ENCODE measurements at places on chromosomes 3 and 15.

- no peak for DNase-seq
These were observed 89.6 kb downstream of the AAGAB start for GRCh38 chr15:67164811-67165253.

- no peak for DNase-seq
These were observed 18.3 kb upstream of the VGLL3 start for GRCh38 chr3:87009271-87009670.

DNA sequence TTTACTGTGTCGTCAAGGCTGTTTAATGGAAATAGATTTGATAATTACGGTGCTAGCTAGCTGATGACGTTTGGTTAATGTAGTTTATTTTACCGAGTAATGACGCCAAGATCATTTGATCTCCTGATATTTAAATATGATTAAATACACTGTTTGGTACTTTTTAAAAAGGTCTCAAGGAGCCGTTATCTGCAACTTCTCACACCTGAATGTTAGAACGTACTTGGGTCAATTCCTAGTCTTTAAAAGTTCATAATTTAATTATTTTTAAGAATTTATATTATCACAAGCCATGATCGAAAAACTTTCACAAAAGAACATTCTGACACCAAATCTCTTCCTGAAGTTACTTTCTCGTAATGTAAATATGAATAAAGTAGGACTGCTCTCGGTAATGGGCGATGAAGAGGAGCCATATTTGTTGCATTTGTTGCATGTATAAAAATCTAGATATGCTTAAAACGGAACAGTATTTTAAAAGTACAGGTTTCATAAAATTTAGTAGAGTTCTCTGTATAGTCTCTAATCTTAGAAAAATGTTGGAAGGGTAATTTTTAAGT is 16.2 kb upstream of the CHD2 start:
- DNase-seq, result no peak

- DNase-seq, result no peak
These were observed 299.8 kb upstream of the CNTN4 start for GRCh38 chr3:1798711-1799405.

GRCh38 chr3:152222327-152222726 is 46.4 kb upstream of the MBNL1 start:
- peak; percentile 43 for DNase-seq

DNA sequence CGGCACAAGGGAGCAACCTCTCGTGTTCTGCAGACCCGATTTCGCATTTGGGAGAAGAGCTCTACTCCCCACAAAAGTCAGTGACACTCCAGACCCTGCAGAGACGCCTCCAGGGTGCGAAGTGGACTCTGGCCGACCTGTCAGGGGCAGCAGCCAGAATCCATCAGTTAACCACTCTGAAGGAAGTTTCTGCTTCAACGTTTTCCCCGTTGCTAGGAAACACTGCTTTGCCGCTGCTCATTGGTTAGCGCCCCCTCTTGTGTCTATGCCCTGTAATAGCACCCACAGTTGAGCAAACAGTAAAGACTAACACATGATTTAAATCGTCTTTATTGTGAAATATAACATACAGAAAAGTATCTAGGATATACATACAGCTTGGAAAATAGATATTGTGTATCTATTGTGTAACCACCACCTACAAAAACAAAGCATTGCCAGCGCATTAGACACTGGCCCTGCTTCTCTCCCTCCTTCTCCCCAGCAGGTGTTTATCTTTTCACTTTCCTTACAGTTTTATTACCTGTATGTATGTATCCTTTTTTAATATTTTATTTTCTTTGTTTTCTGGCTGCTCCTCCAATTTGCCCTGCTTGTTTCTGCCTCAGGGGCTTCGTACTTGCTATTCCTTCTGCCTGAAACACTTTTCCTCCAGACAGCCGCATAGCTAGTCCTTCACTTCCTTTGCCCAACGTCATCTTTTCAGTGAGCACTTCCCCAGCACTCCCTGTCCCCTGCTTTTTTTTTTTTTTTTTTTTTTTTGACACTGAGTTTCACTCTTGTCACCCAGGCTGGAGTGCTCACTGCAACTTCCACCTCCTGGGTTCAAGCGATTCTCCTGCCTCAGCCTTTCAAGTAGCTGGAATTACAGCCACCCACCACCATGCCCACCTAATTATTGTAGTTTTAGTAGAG is 38.8 kb downstream of the TMEM40 start:
- peak; percentile 86 for DNase-seq

- no peak for DNase-seq
These were observed 836 bp upstream of the AKAP13 start for GRCh38 chr15:85379403-85380131.

DNA sequence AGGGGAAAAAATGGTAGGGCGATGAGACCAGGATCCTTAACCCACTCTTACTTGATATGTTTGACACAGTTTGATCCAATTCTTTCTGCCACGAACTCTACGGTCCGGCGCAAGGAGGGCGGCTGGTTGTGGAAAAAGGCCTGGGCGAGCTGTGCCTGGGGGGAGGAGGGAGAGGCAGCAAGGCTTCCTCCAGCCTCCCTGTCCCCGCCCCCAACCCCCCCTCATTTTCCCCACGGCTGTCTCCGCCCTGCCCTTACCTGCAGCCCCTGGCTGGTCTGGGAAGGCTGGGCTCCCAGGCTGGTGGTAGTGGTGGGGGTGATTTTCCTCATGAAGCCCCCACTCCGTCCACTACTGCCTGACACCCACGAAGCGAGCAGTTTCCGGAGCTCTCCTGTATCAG is 8.0 kb downstream of the CDAN1 start:
- no peak for DNase-seq

DNA sequence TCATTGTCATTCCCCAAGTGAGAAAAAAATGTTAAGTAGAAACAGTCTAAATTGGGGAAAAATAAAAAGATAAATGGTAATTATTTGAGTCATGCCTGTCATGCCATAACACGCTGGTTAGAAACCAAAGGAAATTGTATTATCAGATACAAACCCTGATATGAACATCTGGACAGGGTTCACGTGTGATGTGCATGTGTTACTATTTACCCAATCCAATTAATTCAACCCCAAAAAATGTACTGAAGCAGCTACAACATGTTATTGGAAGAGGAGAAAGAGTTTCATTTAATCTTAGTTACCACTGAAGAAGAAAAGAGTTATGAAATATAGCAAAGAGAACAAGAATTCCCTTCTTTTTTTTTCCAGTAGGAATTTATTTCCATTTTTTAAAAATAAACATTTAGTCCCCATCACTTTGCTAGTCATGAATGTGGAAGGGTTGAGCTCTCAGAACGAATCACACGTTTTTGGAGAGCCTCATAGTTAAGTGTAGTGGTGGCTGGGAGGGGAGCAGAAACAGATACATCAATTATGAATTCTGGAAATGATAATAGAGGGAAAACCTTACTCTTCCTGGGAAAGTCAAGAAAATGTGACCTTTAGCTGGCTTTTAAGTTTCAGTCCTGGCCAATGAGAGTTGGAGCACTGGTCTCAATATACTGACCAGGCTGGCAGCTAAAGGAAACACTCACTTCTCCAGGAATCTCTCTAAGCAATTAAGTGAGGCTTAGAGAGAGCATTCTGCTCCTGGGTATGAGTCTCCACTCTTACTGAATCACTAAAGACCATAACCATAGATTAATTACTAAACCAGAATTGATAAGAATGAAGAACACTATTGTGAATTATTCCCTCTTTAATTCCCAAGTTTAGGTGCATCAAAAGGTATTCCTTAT is 796.5 kb downstream of the GRM7 start:
- peak; percentile 56 for DNase-seq

- DNase-seq, result no peak
These were observed 493.6 kb upstream of the ADAMTS9 start for GRCh38 chr3:65181391-65181871.

DNA sequence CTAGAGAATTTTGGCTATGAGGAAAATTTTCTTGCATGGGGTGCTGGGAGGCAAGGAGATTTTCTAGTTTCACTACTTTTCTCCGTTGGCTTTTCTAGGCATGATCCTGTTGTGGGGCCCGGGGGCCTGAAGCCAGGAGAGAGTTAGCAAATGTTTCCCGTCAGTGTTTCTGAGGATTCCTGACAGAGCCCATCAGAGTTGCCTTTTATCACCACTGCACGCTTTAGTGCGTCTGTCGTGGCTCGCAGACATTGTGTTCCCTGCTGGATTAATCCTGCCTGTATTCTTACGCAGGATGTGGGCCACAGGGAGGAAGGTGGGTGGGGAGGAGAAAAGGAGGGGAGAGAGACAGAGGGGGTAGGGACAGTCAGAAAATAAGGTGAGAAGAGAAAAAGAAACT is 18.1 kb upstream of the BOC start:
- no peak for DNase-seq

GRCh38 chr15:38474155-38474757 is 20.3 kb downstream of the FAM98B start:
- DNase-seq, result peak; percentile 81

- no peak for DNase-seq
These were observed 73.4 kb downstream of the CTNNB1 start for GRCh38 chr3:41272667-41273066.

- DNase-seq, result no peak
These were observed 9.6 kb upstream of the MUSTN1 start for GRCh38 chr3:52844290-52844975.

DNA sequence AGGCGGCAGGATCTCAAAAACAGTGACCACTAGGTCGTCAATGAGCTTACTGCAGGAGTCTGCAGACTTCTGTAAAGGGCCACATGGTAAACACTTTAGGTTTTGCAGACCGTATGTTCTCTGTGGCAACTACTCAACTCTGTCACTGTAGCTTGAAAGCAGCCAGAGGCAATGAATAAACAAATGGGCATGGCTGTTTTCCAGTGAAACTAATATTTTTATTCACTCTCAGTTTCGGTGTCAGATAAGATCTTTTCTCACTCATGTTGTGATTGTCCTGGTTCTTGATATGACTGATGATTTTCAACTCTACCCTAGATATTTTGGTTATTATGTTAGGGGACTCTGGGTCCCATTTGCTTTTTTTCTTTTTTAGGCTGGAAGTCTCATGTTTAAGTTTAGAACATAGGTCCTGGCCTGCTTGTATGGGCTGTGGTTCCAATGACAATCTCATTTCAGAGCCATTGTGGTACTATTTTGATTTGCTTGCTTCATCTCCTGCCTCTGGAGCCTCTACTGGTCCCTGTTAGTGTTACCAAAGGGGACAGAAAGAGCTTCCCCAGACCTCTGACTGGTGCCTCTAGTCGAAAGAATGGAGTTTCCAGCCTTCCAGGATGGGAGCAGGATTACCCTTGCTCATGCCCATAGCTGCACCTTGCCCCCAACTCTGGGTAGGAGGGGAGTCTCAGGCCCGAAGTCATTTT is 222.0 kb downstream of the STT3B start:
- no peak for DNase-seq

- DNase-seq, result no peak
These were observed 23.5 kb downstream of the LIMD1 start for GRCh38 chr3:45618081-45618509.

DNA sequence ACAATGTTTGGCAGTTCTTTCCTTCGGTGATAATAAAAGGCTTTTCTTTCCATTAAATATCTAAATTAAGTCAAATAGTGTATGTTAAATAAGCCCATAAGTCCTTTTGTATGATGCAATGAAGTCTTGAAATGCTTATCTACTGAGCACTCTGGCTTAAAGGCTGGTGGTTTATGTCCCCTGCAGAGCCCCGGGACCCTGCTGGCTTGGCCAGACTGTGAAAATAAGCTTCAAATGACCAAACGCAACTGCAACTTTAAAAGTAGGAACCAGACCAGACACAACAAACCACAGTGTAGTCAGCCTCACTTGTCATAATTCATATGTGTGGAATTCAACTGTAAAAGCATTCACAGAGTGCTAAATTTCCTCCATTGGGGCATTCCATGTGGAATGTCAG is 72.5 kb downstream of the FOXP1 start:
- DNase-seq, result peak; percentile 35

GRCh38 chr3:159030138-159030670 is 228.3 kb downstream of the MFSD1 start:
- no peak for DNase-seq

- peak; percentile 11 for DNase-seq
These were observed 41.2 kb upstream of the ZDHHC23 start for GRCh38 chr3:113906568-113907140.

DNA sequence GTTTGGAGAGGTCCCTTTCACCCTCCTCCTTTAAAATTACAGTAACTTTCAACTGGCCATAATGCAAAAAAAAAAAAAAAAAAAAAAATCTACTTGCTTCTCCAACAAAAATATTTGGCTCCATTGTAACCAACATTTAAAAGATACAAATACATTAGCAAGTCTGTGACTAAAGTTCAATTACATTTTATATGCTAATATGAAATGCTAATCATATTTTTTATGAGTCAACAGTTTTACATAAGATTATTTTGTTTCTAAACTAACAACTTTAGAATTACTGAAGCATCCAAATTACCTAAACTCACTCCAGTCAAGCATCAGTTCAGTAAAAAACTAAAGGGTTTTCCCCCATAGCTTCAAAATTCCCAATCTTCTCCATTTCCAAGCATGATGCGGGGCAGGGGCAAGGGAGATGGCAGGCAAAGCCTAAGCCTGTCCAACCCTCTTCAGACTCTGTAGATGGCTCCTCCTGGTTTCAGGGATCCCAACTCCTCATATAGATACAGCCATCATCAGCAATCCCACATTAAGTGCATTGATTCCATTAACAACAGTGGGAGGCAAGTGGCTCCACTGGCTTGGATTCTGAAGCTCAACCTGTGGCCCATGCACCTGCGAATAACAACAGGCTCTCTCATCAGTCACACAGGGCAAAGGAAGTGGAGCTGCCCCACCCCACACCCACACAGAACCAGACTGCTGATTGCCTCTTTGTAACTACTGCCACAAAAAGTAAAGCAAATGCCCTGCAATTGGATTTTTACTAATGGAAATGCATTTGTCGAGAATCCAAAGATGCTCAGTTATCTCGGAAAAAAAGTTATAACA is 15.0 kb downstream of the SFMBT1 start:
- peak; percentile 45 for DNase-seq

DNA sequence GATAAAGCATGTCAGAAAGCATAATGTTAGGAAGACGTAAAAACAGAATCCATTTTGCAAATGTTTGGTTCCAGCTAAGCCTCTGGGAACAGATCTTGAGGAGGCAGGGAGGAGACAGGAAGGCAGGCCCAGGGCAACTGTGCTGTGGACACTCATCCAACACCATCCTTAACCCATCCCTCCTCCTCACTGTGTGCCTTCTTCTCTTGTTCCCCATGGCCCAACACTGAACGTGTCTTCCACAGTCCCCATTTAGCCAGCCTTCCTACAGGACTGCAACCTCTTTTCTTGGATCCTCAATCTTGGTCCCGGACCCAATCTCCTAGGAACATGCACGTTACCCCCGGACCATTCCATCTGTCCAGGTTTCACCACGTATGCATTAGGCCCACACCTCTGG is 15.4 kb downstream of the C2CD4B start:
- DNase-seq, result no peak
